GM10248 (cell line): ENCODE measurements at places on chromosomes 4 and X.

DNA sequence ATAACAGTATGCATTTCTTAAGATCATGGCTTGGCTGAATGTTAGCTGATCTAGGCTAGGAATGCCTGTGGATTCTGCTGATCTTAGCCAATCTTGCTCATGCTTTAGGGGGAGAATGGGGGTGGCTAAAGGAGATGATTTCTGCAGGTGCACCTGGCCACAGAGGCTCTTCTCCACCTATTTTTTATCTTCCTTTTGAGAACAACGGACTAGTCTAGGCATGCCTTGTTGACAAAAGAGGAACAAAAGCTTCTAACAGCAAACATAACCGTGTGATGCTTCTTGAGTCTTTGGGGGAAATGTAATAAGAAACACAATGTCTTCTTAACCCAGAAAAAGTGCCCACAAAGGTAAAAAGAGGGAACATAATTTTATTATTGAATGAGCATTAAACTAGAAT is 743.5 kb downstream of the ARAP2 start:
- DNase-seq = no peak

- DNase-seq = no peak
Measured at GRCh38 chr4:39574946-39575345, 47.7 kb upstream of the UGDH start.

DNA sequence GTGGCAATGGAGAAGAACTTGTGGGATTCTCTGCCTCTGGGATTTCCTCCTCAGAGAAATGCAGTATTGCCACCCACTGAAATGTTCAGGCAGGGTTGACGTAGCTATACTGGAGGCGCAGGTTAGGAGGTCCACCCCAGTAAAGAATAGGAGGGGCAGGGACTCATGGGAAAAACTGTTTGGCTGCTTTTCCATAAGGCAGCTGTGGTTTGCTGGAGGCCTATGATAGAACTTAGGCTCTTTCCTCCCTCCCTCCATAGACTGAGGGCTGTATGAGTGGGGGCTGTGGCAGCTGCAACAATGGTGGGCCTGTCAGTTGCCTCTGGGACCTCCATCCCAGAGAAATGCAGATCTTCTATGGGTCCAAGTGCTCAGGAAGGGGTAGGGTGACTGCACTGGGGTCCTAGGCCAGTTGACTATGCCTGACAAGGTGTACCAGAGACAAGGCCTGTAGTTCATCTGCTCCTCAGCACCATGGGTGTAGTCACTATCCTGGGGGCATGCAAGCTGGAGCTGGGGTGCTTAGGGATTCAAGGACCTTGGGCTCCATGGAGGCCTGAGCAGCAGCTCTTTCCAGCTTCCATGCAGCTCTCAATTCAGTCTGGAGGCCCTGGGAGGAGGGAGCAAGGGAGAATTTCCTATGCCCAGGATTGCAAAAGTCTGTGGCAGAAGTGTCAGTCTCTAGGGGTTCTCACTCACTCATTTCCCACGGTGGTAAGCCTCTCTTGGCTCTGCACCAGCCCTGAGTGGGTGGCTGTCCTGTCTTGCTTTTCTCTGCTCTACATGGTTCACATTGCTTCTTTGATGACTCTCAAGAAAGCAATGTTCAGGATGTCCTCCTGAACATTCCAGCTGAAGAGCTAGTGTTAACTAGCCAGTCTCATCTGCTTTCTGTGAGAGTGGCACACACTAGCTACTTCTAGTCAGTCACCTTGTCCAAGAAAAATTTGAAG is 353.0 kb downstream of the IDS start:
- DNase-seq = no peak

DNA sequence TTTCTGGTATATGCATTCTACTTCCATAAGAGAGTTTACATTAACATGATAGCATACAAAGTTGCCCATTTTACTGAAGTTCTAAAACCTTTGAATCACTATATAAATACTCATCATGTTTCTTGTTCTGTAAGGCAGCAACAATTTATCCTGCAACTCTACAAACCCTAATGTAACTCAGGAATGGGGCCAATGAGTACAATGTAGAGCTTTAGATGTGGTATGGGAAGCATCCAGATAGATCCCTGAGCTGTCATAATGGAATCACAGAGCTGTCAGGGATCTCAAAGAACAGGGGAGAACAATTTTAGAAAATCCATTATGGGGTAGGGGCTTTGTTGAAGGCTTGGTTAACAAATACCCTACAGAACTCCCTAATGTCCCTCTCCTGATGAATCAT is 88.5 kb downstream of the DCUN1D4 start:
- no peak for DNase-seq

- DNase-seq = no peak
Measured at GRCh38 chrX:150162141-150162540, 201.0 kb upstream of the MAMLD1 start.

- DNase-seq = peak; percentile 66
Measured at GRCh38 chr4:2220016-2220630, 21.8 kb downstream of the HAUS3 start.

DNA sequence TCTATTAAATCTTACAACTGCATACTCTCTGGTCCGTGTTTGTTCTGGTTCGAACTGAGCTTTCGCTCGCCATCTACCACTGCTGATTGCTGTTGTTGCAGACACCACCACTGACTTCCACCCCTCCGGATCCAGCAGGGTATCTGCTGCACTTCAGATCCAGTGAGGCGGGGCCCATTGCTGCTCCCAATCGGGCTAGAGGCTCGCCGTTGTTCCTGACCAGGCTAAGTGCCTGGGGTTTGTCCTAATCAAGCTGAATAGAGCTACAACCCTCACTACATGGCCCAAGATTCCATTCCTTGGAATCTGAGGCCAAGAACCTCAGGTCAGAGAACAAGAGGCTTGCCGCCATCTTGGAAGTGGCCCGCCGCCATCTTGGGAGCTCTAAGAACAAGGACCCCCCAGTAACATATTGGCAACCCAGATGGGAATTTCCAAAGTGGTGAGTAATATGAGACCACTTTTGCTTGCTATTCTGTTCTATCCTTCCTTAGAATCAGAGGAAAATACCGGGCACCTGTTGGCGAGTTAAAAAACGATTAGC is 43.3 kb downstream of the ENOPH1 start:
- DNase-seq = no peak

DNA sequence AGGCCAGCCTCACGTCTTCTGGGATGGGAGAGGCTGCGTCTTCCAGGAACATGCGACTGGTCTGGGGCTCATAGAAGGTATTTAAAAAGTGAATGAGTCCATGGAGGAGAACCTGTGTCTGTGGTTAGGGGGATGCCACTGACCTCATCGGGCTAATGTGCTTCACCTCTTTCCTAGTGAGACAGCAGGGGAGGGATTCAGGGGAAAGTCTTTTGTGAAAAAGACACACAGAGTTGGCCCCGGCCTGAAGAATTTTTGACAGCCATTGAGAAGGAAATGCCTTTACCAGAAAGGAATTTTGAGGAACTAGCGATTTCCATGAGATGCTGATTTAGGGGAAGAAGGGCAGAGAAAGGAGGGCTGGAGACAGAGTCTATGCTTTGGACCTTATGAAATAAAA is 11.0 kb upstream of the C4orf50 start:
- DNase-seq = no peak
